ENCODE measurements at places on chromosomes 11 and 22. TPM values are rescaled to one million over a fixed set of nuclear protein-coding genes. Genes with fewer than 3 reads are reported as not detected.
A peak's percentile ranks its signal among the peaks of the same experiment; 100 is the strongest.

DNA sequence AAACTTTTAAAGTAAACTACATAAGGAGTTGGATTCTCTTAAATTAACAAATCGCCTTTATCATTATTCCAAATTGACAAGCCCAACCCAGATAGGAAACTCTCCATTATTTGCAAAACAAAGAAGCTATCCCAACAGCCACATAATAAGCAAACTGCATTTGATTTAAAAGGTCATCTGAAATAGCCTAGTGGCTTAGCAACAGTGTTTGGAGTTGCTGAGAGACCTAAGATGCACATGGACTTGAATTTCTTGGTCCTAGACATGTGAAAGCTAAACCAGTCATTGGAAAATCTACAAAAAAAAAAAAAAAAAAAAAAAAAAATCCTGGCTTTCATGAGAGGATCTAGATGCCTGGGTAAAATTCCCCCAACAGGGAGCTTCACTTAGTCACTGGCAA, 69.5 kb downstream of the PRCP start:
- no peak for DNase-seq

The MMP8 gene
- total RNA-seq, result not detected

GRCh38 chr22:23750714-23751440, at the start of gene ZNF70:
TSS of gene ZNF70 (minus strand) at chr22:23751112. CDS start at chr22:23745140, 5,972 bp downstream.
- peak; percentile 95 for DNase-seq

DNA sequence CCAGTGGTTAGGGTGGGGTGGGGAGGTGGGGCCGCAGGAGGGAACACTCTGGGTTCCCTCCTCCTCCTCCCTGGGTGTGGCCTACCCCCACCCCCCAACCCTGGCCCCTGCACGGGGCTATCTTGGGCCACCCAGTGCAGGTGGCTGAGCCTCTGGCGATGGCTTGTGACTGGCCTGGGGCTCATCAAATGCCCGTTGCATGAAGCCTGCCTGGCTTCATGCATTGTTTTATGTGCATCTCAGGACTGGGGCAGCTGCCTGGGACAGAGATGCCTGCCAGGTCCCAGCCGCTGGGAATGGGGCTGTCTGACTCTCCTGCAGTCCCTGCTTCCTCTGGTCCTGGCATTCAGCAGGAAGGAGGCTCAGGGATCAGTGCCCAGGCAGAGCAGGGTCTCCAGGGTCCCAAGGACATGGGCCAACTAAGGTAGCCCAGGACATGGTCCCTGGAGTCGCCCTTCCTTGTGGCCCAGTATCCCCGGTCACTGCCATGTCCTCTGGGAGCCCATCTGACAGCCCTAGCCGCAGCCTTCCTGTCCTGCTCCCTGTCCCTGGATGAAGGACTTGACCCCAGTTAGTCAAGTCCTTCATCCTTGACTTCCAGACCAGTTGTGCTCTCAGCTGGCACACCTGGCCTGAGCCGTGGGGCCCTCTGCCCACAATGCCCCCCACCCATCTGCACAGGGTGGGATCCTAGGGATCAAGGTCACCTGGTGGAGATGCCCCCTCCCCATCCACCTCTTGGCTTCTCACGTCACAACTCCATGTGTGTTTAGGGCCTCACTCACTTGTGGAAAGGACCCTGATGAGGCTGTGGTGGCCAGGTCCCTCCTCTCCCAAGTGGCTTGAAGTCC, 112.1 kb upstream of the FGF3 start:
- DNase-seq, result no peak

DNA sequence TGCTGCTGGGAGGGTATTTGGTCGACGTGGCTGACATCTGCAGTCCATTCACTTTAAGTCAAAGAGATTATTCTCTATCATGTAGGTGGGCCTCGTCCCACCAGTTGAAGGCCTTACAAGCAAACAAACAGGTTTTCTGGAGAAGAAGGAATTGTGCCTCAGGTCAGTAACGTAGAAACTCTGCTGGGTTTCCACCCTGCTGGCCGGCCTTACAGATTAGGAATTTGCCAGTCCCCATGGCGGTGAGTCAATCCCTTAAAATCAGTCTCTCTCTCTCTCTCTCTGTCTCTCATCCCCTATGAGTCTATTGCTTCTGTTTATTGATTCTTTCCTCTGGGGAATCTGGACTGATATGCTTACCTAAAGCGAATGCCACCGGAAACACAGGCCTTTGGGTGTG, 75.4 kb upstream of the FGF3 start:
- DNase-seq, result no peak

The TLCD5 gene
- 0.76 TPM for total RNA-seq

The SOX6 gene
- not detected for total RNA-seq

The TNNT3 gene
- 1.2 TPM for total RNA-seq
